GM03348 (cell line): ENCODE measurements at places on chromosomes 1 and 21.
A peak's percentile ranks its signal among the peaks of the same experiment; 100 is the strongest.

GRCh38 chr21:36481639-36482038, 1.7 kb upstream of the CLDN14 start:
- DNase-seq: no peak

- no peak for DNase-seq
Observed at GRCh38 chr21:17495680-17496079, 17.2 kb upstream of the CXADR start.

- no peak for DNase-seq
Observed at GRCh38 chr1:179146476-179146875, 64.6 kb downstream of the TOR3A start.

- DNase-seq: no peak
Observed at GRCh38 chr1:29670752-29671151, 434.4 kb downstream of the PTPRU start.

DNA sequence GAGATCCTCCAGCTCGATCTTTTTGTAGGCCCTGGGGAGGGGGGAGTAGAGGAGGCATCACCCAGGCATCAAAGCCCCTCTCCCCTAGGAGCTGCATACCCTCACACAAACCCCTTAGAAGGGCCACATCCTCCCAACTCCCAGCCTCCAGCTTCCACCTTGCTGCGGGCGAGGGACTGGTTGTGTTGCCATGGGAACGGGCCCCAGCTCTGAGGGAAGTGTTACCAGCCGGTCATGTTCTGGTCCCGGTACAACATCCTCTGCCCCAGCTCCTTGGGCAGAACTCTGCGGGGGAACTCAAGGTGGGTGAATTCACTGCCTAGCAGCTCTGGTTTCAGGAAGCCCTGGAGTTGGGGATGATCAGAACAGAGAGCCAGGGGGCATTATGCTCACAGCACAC, 4.1 kb downstream of the PPM1J start:
- no peak for DNase-seq

DNA sequence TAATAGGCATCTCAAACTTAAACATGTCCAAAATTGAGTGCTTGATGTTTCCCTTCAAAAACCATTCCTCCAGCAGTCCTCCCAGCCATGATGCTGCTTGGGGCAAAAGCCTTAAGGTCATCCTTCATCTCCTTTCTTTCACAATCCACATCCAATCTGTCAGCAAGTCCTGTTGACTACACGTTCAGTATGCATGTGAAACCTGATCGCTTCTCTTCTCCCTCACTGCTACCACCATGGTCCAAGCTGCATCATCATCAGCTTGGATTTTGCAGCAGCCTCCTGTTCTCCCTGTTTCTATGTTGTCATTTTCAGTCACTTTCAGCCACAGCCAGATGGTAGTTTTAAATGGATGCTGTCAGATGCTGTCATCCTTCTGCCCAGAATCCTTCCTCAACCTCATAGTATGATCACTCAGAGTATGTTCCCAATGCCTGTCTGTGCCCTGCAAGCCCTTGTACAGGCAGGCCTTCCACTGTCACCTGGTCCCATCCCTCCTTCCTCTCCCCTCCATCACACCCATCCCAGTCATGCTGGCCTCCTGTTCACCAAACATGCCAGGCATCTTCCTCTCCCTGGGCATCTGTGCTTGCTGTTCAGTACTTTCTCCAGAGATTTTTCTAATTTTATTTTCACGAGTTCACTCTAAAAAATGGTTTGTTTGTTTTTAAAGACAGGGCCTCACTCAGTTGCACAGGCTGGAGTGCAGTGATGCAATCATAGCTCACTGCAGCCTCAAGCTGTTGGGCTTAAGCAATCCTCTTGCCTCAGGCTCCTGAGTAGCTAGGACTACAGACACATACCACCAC, 66.0 kb downstream of the SYDE2 start:
- DNase-seq: peak; percentile 14

GRCh38 chr21:36437745-36438128, 42.2 kb downstream of the CLDN14 start:
- peak; percentile 78 for DNase-seq

DNA sequence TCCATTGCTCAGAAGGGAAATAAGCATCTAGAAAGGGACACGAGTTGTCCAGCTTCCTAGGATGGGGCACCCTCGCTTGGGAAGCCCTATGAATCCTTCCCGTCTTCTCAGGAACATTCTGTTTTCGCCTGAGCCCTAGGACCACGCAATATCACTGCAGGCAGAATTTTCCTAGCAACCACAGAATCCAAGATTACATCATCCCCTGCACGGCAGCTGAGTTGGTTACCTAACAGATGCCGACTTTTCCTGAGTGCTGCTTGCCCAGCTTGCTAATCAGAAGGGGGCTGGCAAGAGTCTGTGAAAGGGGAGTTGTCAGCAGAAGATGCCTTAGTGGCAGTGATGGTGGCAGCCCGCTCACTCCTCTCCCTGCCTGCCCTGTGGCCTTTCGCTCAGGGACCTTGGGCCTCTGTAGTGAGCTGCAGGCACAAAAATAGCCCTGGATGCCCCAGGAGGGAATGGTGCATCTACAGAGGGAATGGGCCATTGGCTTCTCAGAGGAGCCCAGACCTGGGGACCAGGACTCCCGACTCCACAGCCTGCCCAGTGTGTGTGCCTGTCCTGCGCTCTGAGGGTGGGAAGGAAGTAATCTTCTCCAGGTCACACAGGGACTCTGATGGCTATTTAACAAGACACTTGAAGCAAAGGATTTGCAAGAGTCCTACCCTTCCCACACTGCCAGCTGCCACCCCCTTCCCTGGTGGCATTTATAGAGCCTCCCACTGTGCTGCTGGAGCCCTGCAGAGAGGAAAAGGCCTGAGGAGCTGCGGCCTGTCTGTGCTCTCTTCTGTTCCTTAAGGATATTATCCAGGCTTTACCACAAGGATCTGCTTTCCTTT, 28.9 kb upstream of the CLSTN1 start:
- DNase-seq: peak; percentile 43

DNA sequence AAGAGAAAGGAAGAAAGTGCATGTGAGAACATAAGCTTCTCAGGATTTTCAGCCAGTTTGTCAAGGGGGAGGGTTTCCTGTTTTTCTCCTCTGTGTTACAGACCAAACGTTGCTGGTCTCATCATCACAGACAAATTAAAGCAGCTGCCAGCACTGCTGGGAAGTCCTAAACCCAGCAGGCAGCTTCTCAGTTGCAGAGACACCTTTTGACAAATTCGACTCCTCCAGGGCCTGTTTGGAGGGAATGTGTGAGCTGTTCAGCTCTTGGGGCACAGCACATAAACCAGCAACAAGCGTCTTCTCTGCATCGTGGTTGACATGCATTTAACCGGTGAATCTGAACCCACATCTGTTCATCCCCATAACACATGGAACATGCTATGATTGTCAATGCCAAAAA, 454.6 kb upstream of the RUNX1 start:
- peak; percentile 57 for DNase-seq

GRCh38 chr1:199954699-199955098, 72.8 kb upstream of the NR5A2 start:
- no peak for DNase-seq

DNA sequence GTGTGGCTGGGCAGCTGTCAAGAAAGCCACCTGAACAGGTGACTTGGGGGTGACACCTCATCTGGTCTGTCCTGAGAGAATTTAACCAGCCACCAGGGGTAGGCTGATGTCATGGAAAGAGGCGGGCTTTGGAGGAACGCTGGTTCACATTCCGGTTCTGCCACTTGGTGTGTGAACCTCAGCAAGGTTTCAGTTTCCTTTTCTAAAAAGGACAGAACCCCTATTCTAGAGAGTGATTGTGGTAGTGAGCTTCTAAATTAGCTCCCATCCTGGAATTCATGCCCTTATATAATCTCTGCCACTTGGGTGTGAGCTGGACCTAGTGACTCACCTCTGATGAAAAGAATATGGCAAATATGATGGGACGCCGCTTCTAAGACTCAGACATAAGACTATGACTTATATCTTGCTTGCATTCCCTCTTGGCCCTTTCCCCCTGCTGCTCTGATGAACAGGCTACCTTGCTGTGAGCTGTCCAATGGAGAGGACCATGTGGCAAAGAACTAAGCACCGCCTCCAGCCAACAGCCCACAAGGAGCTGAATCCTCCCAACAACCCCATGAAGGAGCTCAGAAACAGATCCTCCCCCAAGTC, 332.1 kb downstream of the RRAGC start:
- no peak for DNase-seq

- DNase-seq: peak; percentile 32
Observed at GRCh38 chr1:107076841-107077240, 20.4 kb downstream of the PRMT6 start.

- no peak for DNase-seq
Observed at GRCh38 chr1:201319631-201320030, 36.3 kb downstream of the PKP1 start.

DNA sequence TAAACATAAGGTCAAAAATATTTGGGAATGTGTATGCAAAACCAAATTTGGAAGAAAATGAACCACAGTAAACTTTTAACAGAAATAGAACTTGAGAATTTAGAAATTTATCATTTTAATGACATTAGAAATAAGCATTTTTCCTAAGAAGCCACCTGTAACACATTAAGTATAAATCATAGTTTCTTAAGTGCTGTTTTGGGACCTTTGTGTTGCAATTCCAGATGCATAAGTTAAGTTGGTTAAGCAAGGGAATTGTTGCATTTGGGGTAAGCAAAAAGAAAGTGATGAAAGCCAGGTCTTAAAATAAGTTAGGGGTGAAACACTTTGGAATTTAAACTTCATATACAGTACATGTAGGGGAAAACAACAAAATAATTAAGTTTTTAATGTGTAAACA, 49.8 kb downstream of the CDKN2C start:
- DNase-seq: peak; percentile 52

GRCh38 chr1:215526147-215526845, 40.8 kb upstream of the KCTD3 start:
- DNase-seq: peak; percentile 46

DNA sequence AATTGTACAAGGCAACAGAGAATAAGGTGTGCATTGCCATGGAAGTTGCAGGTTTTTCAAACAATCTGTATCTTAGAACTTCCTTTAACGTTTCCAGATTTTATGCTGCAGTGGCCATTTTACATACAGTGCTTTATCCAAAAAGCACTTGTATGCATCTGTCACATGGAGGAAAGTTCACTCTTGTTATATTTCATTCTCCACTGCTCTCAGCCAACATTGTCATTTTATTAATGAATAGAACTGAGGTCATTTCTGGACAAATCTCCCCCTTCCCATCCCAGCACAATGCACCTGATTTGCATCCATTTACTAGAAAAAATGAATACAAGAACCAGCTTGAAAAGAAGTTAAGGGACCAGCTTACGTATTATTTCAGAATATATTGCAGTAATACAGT, 342.0 kb downstream of the USP25 start:
- no peak for DNase-seq

DNA sequence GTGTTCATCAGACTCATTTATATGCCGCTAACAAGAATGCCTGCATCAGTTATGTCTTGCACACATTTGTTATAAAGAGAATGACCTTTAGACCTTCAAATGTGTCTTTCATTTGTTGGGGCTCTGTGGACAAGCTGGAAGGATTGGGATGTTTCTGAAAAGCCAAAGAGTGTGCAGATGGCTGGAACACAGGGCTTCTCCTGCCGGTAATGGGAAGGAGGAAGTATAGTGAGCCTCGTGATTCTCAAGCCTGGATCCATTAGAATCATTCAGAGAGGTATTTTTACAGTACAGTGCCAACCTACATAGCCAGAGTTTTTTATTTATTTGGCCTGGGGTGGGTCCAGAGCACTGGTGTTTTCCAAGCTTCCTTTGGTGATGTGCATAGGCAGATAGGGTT, 40.6 kb upstream of the ATP1A1 start:
- DNase-seq: no peak

DNA sequence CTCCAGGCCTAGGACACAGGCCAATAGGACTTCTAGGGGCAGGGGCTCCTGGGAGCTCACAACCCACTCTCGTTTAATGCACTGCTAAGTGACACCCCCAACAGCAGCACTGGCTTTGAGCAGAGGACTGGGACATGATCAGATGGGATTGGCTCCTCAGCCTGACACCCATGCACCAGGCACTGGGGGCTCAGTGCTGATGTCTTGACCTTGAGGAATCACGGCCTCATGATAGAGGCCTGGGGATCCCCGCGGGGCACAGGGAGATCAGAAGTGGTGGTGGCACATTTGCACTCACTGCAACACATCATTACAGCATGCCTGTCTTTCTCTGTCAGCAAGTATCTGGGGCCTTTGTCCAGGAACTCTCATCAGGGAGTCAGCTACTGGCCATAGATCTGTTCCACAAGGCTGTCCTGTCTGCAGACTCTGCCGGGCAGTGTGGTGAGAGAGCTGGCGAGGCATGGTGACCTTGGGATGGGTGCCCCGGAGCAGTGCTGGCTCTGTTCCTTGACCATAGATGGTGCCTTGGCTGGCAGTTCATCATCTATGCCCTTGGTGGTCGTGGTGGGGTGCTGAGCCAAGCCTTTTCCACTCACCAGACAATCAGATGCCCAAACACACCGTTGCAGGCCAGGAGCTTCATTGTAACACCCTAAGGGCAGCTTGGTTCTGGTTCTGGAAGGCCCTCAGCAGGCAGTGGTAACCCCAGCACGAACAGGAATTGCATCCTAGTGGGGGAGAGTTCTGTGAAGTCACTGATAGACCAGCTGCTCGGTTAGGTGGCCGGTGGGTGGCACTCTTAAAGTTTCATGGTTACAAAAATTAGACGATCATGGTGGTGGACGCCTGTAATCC, 22.2 kb upstream of the PARP1 start:
- DNase-seq: no peak

- DNase-seq: peak; percentile 11
Observed at GRCh38 chr1:97551113-97551512, 369.7 kb downstream of the DPYD start.
